ENCODE measurements at places on chromosomes 2 and 18.

DNA sequence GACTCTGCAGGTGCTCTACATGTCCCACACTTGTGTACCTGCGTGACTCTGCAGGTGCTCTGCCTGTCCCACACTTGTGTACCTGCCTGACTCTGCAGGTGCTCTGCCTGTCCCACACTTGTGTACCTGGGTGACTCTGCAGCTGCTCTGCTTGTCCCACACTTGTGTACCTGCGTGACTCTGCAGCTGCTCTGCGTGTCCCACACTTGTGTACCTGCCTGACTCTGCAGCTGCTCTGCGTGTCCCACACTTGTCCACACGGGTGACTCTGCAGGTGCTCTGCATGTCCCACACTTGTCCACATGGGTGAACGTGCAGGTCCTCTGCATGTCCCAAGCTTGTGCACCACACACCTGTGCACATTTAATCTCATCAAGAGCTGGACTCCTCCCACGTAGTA, 576.7 kb upstream of the SALL3 start:
- no peak for DNase-seq

- DNase-seq, result no peak
Measured at GRCh38 chr18:35050705-35051195, 9.5 kb downstream of the MAPRE2 start.

DNA sequence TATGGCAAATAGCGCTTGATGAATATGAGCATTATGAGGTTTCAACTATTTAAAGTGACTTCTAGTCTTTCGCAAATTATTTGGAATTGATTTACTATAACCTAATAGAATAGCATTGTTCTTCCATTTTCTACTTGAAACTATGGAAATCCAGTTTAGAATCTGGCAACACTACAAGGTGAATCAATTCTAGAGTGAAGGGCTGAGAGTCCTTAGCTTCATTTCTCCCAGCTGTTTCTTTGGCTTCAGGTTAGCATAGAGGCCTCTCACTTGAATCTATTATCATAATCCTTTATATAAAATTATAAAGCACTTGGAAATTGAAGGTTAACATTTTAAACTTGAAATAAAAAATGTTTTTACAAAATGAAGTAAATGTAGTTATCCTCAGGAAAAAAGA, 318.8 kb downstream of the CCDC85A start:
- no peak for DNase-seq

- DNase-seq, result no peak
Measured at GRCh38 chr2:28802975-28803429, 7.6 kb upstream of the SPDYA start.

GRCh38 chr2:38533180-38533579, 69.5 kb downstream of the HNRNPLL start:
- DNase-seq, result no peak

GRCh38 chr2:191018048-191018447, 4.1 kb upstream of the STAT1 start:
- no peak for DNase-seq

DNA sequence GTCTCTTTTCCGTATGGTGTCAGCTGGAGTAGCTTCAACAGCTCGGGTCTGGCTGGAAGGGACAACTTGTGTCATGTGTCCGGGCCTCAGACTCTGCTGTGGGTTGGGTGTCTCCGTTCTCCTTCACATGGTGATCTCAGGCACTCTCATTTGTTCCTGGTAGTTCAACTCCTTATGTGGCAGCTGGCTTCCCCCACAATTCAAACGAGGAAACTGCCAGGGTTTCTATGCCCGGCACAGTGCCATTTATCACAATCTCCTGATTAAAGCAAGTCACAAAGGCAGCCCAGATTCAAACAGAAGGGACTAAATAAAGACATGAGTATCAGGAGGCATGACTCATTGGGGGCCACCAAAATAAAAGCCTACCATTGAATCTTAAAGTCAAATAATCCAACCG, 22.7 kb downstream of the MRO start:
- no peak for DNase-seq

DNA sequence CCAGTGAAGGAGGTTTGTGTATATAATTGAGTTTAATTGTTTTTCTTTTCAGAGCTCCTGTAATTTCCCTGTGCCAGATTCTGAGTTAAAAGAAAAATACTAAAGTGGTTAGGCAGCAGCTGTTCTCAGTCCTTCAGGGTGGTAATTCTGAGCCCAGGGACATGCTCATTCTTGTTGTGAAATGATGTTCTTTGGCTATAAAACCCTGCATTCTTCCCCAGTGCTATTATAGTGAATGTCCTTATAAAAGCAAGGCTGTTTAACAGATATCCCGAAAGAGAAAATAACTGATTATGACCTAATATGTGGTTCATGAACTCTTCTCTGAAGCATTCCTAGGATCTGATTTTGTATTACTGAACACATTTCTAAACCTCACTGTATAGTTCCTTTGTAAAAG, 34.0 kb downstream of the ADAM23 start:
- DNase-seq, result no peak

- DNase-seq, result no peak
Measured at GRCh38 chr18:7458884-7459283, 108.2 kb upstream of the PTPRM start.

DNA sequence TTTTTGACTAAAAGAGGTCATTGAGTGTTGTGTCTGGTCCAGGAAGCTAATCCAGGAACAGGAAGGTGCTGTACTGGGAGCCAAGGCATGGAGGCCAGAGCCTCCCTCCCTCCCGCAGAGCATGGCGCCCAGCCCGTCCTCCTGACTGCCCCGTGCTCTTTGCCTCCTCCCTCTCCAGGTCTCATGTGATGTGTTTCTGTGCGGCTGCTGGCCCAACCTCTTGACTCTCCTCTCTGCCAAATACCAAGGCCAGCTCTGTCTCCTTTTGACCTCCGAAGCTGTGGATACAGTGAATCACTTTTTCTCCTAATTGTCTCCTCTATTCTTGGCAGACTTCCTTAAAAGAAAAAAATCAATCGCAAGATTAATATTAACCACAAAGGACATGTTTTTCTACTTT, 284.1 kb downstream of the PHLPP1 start:
- no peak for DNase-seq

GRCh38 chr2:143294068-143294467, 164.8 kb downstream of the ARHGAP15 start:
- no peak for DNase-seq

DNA sequence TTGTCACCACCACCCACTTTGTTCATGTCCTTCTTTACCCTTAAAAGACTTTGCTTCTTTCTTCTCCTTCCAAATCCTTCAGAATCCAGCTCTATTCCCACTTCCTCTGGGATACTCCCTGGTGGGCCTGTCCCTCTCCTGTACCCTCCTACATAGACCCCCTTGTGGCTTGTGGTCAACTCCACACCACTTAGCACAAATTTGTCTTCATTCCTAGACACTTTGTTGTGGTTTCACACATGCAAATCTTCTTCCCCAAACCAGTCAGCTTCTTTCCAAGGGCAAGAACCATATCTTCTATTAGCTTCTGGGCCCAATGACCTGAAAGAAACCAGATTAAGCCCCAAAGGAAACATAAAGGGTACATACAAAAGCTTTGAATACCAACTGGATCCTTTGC, 342.4 kb downstream of the TNS1 start:
- no peak for DNase-seq

DNA sequence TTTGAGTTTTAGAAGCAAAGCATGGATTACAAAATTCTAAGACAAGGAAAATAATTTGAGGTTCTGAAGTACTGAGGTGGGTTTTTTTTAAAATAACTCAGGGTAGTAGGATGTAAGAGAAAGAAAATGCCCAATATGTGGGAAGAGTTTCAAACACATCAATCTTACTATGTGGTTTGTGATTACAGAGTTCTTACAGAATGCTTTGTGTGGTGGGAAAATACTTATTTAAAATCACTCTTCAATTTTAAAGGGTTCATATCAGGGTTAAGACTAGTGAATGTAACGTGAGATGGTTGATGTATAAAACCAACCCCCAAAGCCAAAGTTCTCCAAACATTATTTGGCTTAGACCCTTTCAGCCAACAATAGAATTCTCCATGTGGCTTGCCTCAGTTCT, 173.5 kb downstream of the UBE2E3 start:
- DNase-seq, result no peak

Measured in NCI-H187 treated with DMSO at 0.1 percent for 48 hours (cell line).